SHP77 (cell line): ENCODE measurements at places on chromosomes 4 and X.

DNA sequence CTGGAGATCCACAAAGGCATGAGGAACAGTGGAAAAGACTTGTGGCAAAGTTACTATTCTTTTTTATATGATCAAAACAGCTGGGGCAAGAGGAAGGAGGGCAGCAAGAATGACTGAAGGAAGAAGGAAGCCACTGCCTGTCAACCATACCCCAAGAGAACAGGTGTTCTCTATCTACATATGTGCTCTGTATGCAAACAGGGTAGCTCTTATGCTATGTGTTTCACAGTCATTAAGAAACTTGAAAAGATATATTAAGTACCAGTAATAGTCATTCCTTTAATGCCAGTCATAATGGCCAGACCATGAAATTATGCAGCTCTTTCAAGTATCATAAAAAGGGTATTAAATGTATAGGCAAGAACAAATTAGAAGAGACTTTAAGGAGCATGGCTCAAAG is 363.9 kb downstream of the KLHL13 start:
- no peak for DNase-seq

GRCh38 chrX:118152721-118153120 is 36.1 kb upstream of the KLHL13 start:
- no peak for DNase-seq

GRCh38 chrX:18714910-18715309 is 7.5 kb downstream of the PPEF1 start:
- no peak for DNase-seq

GRCh38 chr4:86500527-86500926 is 93.6 kb upstream of the PTPN13 start:
- no peak for DNase-seq

DNA sequence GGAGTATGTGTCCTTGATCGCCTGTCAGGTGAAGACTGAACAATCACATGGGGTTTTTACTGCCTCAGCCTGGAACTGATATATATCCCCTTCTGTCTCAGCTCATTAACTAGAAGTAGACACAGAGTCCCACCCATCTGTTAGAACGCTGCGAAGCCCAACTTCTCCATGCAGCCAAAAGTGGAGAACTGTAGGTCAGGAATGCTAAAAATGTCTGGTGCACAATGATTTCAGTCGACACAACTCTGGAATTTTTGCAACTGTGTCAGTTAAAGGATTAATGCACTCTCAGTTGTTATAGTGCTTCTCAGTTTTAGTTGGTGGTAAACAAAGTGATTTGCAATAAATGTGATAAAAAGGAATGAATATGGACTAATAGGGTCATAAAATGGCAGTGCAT is 287.2 kb downstream of the INPP4B start:
- no peak for DNase-seq

DNA sequence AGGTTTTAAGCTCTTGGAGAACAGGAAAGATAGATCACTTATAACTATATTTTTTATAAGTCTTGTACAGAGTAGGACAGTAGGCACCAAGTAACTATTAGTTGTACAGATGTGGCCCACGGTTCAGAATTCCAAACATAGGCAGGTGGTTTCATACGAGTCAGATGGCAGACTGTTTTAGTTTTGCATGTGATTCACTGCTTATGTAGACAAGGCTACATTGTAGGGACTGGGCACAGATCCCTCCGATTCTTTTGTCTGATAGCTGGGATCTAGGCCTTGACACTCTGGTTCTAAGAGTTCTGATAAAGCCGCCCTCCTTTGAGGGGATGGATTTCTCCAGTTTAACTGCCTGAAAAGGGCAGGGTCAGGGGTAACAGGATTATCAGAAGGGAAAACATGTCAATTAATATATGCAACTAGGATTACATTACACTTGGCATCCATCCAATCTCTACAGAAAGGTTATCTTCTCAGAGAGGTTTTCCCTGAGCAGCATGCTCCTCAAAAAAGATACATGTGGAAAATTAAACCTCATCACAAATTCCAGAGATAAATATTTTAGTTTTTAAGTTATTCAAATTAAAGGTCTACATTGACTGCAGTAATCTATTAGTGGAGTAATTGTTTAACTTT is 87.8 kb downstream of the SPRY1 start:
- DNase-seq: peak; percentile 21

GRCh38 chr4:40349561-40350198 is 14.5 kb downstream of the CHRNA9 start:
- DNase-seq: no peak
